Caco-2 (cell line): ENCODE measurements at places on chromosomes 4 and X.
A peak's percentile ranks its signal among the peaks of the same experiment; 100 is the strongest.

GRCh38 chrX:24426921-24427746 lies 38.0 kb upstream of the PDK3 start:
- DNase-seq: no peak

DNA sequence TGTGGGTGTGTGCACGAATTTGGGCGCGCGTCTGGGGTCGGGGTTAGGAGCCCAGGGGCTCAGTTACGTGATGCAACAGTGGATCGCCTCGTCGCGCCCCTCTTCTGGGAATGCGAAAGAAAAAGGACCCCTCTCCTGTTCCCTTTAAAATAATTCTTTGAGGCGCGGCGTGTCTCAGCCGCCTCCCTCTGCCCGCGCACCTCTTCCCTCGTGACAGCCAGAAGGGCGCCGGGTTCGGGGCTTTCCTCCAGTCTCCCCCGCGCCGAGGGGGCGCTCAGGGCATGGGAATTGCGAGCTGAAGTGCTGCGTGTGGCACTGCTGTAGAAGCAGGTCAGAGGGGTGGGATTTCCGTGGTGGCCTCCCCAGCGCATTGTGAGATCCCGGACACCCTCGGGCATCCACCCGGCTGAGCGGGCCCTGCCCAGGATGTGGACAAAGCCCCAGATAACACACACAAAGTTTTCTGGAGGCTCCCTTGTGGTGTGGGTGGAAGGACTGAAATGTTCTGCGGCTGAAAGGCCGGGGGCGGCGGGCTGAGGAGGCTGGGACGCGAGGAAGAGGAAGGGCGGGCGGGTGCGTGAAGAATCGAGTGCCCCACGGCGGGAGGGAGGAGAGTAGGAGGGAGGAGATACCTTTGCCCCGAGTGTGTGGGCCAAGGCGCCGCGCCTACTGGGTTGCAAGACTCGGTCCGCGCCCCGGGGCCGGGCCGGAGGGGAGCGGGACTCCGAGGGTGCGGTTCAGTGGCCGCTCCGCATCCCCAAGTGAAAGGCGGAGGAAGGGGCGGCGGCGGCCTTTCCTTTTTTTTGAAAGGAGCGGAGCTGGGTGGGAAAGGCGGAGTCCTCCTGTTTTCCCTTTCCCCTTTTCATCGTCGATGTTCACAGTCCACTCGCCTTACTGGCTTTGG lies 752 bp downstream of the SEPTIN11 start:
- peak; percentile 49 for DNase-seq

GRCh38 chr4:169254546-169254983 lies 16.2 kb downstream of the SH3RF1 start:
- no peak for DNase-seq

GRCh38 chr4:88705805-88706492 lies 8.3 kb upstream of the NAP1L5 start:
- no peak for DNase-seq

- no peak for DNase-seq
These were observed 81.1 kb downstream of the CT47B1 start for GRCh38 chrX:120794525-120794975.

GRCh38 chr4:88441696-88442095 lies 15.2 kb upstream of the HERC5 start:
- no peak for DNase-seq

DNA sequence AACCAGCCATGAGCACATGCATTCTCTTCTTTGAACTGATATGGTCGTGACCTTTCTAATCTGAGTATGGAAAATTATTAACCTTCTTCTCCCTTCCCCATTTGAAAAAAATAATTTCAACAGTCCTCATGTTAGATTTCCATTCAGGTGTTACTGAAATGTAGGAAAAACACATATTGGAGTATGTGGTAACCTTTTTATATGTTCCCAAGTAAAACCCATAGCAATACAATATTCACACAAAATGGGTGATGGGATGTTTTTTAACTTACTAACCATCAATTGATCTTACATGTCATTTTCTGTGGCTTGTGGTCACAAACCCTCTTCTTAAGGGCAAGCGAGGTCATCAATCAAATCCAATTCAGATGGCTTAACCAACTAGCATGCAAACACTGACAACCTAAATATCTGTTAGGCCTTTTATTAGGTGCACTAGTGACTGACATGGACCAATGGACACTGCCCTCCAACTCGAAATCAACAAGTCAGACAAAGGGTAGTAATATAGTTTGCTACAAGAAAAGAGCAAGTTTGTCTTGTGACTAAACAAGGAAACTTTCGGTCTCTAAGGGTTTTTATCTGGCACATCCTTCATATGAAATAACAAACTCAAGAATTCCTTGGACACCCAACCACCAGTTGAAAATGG lies 74.3 kb downstream of the CAMK2D start:
- no peak for DNase-seq

GRCh38 chr4:48526406-48526805 lies 36.4 kb downstream of the ZAR1 start:
- DNase-seq: no peak

GRCh38 chrX:115561605-115562479 lies 868 bp downstream of the PLS3 start:
- peak; percentile 39 for DNase-seq

GRCh38 chr4:79164907-79165610 lies 160.8 kb downstream of the NAA11 start:
- DNase-seq: no peak

- DNase-seq: no peak
These were observed 103.5 kb downstream of the SLC34A2 start for GRCh38 chr4:25759101-25759500.

DNA sequence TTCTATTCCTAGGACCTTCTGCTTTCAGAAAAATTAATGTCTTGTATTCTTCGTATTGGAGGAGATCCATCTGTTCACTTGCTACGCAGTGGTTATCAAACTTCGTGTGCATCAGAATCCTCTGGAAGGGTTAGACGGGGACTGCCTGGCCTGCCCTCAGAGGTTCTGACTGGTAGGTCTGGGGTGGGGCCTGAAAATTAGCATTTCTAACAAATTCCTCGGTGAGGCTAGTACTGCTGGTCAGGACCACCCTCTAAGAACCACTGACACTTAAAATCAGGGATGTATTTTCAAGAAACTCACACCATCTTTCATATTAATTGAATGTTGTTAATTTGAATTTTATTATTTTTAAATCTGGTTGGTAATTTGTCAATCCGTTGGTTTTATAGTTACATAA lies 63.0 kb downstream of the MAPK10 start:
- DNase-seq: no peak
